ENCODE measurements at places on chromosomes 3 and 15.

DNA sequence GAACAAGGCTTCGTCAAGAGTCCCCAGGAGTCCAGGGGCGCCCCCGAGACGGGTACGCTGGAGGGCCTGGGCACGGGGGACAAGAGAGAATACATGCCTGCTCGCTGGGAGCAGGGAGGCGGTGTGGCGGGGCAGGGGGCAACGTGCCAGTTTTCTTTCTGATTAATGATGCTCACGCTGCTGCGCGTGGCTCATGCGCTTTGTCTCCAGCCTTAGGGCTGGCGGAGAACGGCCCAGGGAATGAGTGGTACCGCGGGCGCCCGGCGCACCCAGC lies 408 bp upstream of the ARPP21 start:
- DNase-seq: no peak

DNA sequence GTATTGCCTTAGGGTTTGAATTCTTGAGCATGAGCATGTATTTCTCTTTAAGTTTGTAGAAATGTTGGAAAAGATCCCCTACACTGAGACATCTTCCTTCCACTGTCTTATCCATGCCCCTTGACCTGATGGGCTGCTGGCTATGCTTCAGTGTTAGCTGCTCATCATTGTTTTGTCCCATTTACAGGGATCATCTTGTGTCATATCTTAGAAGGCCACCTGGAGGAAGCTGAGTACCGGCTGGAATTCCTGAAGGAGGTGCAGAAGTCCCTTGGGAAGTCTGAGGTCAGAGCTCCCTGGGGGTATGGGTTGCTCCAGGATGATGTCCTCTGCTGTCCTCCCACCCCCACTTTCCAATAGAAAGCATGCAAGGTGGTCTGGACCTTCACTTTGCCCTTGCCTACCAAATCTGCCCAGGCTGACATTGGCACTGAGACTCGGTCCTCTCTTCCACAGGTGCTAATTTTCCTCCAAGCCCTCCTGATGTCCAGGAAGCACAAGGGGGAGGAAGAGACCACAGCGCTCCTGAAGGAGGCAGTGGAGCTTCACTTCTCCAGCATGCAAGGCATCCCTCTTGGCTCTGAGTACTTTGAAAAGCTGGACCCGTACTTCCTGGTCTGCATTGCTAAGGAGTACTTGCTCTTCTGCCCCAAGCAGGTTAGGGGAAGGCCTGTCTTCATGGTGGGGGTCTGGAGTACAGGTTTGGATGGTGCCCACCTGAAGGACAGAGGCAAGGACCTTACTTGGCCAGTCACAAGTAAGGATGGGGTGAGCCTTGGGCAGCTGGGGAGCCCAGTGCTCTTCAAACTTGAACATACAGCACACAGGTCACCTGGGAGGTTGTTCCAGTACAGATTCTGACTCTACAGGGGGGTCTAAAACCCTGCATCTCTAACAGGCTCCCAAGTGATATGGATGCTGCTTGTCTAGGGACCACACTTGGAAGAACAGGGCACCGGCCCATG lies 17.7 kb downstream of the TTC21A start:
- DNase-seq: no peak

DNA sequence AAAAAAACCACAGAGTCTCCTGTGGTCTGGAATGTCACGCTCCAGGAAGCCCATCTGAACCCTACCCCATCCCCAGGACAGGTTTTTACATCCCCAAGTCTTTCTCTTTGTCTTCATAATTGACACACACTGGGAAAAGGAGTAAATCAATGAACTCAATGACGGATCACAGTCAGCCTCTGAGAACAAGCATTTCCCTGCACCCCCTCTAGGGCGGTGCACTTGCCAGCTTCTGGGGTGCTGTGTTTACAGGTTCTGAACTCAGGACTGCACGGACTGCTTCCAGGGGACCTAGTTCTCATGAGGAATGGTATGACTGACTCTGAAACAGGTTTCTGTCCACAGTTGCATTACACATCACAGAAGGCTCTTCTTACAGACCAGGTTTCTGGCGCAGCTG lies 81.1 kb downstream of the NUP210 start:
- no peak for DNase-seq

GRCh38 chr3:128351546-128351945 lies 115.1 kb downstream of the DNAJB8 start:
- DNase-seq: no peak

DNA sequence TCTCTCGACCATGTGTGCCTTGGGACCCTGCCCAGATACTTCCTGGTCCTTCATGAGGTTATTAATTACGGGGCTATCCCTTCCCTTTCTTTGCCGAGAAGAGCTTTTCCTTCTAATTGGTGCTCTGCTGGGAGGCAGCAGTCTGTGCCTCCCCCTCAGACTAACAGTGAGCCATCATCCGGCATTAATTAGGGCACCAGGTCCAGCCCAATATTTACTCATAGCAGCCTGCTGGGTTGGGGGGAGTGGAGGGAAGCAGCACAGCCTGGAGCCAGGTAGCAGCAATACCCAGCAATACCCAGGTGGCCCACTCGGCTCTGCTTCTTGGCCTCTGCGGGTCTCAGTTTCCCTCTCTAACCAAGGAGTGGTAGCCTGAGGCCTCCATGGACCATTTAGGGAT lies 20.1 kb downstream of the CACNA2D2 start:
- DNase-seq: no peak

Measured in stimulated activated CD4-positive, alpha-beta T cell treated with anti-CD3 and anti-CD28 coated beads, Interleukin-1b, Interleukin-23, amount 100 ng/mL, for 48 hours (primary cell).